ENCODE measurements at places on chromosomes 1 and 21.

- no peak for DNase-seq
These were observed 177.7 kb downstream of the KIF26B start for GRCh38 chr1:245332513-245332912.

- DNase-seq, result no peak
These were observed 7.1 kb downstream of the ERVH48-1 start for GRCh38 chr21:42918291-42918690.

DNA sequence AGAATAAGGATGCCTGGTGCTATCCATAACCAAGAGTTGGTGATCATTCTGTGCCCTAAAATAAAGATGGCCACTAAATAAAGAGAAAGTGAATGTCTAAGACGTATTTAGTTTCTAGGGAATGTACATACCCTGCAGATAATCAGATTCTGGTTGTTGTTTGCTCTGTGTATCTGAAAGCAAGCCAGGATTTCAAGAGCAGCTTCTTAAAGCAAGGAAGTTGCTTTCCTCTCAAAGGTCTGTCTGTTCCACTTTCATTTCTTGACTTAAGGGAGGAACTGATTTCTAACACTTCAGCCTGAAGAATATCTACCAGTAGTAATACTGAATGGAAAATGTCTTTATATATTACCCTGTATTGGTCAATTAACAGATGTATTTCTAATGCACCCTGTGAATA lies 88.8 kb downstream of the KIF1B start:
- peak; percentile 69 for DNase-seq

DNA sequence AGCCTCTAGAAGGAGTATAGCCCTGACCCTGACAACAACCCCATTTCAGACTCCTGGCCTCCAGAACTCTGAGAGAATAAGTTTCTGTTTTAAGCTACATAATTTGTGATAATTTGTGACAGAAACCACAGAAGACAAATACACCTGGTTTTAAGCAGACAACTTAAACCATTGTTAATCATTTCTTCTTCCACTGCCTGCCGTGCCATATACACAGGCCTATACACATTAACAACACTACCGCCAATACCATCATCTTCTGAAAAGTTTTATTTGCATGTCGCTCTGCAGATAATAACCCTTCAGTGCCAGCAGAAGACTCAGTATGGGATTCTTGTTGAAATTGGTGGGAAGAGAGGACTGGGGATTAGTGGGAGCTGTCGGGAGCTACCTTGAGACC lies 39.9 kb upstream of the KRTAP19-8 start:
- no peak for DNase-seq

DNA sequence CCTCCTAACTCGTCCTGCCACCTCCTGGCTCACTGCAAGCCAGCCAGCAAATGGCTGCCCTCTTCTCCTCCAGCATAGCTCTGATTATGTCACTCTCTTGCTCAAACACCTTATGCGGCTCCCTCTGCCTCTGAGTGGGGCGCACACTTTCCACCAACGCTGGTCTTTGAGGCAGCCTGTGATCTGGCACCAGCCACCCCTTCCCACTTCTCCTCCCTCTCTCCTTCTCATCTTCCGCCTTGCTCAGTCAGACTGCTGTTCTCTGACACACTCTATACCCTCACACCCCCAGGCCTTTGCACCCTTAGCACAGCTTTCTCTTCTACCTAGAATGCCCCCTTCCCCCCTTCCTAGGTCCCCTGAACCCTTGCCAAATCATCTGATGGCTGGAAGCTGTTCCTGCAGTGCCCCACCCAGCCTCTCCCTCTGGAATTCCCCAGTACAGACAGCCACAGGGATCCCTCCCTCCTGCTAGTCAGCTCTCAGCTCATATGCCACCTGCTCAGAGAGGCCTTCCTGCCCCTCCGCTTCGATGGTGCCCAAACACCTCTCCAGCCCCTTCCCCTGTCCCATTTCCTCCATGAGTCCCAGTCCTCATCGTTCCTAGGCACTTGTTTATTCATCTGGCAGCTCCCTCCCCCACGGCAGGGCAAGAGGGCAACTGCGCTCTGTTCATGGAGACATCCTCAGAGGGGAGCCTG lies 21.7 kb upstream of the PEF1 start:
- DNase-seq, result no peak

DNA sequence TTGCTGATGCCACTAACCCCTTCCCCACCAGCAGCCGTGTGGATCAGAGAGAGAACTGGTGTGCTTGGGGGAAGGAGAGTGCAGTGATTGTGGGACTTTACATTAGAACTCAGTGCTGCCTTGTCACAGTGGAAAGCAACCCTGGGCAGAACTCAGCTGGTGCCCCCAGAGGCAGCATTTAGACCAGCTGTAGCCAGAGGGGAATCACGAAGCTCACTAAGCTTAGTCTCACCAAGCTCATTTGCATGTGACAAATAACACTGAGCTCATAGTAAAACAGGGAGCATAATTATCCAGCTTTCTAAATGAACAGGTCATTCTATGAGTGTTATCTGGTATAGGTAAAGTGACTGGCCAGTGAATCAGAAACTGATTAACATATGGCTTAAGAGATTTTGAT lies 9.8 kb upstream of the SMAP2 start:
- peak; percentile 33 for DNase-seq

DNA sequence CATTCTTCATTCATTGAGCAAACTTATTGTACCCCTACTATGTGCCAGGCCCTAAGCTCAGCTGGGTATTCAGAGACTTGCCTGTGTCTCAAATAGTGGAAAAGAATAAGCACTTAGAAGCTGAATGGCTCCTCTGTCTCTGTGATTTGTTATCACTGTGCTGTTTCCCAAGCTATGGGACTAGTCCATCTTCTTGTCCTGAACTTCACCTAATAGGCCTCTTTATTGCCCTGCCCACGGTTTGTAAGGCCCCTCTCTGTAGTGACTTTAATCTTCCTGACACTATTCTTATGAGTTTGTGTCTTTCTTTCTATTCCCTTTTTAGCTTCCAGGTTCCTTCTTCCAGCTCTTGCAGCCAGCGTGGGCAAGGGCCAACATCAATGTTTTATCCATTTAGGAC lies 85.4 kb upstream of the LPGAT1 start:
- DNase-seq, result no peak

- peak; percentile 62 for DNase-seq
These were observed 27.4 kb upstream of the CTPS1 start for GRCh38 chr1:40951943-40952743.

GRCh38 chr1:182166750-182167149 lies 105.2 kb upstream of the ZNF648 start:
- no peak for DNase-seq

Data from suppressor macrophage treated with lipopolysaccharide for 4 hours (primary cell).